NCI-H524 (cell line): ENCODE measurements at places on chromosomes 1 and 21.

DNA sequence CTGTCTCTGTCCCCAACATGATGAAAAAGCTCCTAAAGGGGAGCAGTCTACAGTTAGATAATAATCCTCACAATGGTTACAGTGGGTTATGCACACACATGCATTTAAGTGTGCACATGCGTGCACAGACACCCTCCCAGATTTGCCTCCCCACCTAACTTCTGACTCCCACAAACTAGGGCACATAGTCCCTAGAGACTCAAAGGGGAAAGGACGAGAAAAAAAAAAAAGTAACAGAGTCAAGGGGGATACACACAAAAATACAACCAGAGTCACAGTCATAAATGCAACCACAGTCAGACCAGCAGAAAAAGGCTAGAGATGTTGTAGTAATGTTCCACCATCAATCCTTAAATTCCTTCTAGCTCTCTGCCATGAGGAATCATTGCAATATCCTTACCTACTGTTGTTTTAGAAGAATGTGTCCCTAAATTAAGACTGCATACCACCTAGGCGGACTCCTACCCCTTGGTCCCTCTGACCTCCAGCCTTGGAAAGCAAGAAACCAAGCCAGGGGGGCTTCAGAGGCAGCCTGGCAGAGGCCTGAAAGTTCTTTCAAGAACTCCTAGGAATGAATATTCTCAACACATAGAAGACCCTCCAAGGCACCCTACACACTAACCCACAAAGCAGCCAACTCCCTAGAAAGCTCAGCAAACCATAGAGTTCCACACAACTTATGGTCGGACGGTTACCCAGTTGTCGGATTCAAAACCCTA lies 1.3 kb downstream of the CRTC2 start:
- no peak for DNase-seq

DNA sequence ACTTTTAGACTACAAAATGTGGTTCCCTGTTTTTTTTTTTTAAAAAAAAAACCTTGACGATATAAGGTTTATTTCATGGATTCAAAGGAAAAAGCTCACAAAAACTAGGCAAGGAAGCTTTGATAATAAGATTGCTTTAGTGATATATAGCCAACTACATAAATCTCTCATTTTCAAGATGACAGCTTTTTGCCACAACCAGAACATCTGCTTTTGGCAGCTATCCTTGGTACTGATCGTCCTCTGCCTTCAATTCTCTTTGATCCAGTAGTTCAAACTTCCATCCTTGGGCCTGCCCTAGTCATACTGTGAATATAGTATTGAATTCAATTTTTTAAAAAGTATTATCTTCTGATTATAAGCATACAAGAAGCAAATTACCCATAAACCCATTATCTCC lies 72.9 kb upstream of the CD53 start:
- no peak for DNase-seq

- DNase-seq: peak; percentile 79
Observed at GRCh38 chr1:42922687-42923366, 35.8 kb downstream of the SLC2A1 start.

- no peak for DNase-seq
Observed at GRCh38 chr1:115685029-115685705, 43.4 kb downstream of the VANGL1 start.

- no peak for DNase-seq
Observed at GRCh38 chr1:87588495-87588894, 259.8 kb downstream of the LMO4 start.

- DNase-seq: no peak
Observed at GRCh38 chr1:87104945-87105344, 190.5 kb downstream of the HS2ST1 start.

GRCh38 chr1:4939266-4939665 lies 284.9 kb downstream of the AJAP1 start:
- no peak for DNase-seq

GRCh38 chr1:63780565-63780964 lies 6.7 kb downstream of the ROR1 start:
- no peak for DNase-seq

DNA sequence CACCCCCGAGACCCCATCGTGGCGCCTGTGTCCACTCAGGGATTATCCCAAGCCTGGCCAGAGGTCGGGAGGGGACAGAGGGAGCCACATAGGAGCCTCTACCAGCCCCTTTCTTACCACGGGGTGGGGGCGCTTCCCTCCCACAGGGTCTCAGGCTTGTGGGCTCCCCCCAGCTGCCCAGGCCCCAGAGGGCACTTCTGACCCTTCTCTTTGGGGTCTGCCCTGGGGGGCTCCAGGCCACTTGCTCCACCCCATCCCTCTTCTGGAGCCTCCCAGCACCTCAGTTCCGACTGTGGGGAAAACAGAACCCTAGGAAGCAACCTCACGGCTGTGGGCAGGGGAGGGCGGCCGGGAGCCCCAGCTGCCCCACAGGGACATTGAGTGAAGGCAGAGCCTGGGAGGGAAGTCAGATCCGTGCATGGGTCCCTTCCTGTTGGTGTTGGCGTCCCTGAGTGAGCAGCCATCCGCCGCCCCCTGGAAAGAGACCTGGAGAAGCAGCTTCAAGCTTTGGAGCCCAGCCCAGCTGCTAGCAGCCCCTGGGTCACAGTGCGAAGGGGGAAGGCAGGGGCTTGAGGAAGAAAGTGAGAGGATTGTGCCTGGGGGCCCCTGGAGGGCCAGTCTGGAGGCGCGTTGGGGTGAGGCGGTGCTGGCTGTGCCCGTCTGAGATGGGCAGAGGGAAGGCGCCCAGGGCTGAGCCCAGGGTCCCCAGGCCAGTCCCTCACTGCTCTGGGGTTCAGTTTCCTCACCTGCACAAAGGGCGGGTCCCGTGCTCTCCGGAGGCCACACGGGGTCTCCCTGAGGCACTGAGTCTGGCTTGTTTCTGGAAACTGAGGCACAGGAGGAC lies 22.1 kb downstream of the RRP1 start:
- DNase-seq: peak; percentile 39
